ENCODE measurements at places on chromosomes 6 and 20. TPM values are rescaled to one million over a fixed set of nuclear protein-coding genes. Genes with fewer than 3 reads are reported as not detected.

The CNKSR3 gene
- total RNA-seq, result 8.6 TPM

The FHL5 gene
- 25.0 TPM for total RNA-seq

GRCh38 chr6:144804246-144804790, 519.2 kb downstream of the UTRN start:
- H3K4me3 ChIP-seq, result no peak overlapping the region
- H3K36me3 ChIP-seq, result no peaks in the 10 kb centered on the region
- no peak for DNase-seq
- no peak overlapping the region for H3K27ac ChIP-seq
- no peaks in the 10 kb centered on the region for H3K4me1 ChIP-seq

- no peak overlapping the region for H3K27ac ChIP-seq
- no peak overlapping the region for H3K4me3 ChIP-seq
- H3K4me1 ChIP-seq, result no peaks in the 10 kb centered on the region
- DNase-seq, result peak; percentile 78
Observed at GRCh38 chr20:22691369-22692118, 107.2 kb upstream of the FOXA2 start.

DNA sequence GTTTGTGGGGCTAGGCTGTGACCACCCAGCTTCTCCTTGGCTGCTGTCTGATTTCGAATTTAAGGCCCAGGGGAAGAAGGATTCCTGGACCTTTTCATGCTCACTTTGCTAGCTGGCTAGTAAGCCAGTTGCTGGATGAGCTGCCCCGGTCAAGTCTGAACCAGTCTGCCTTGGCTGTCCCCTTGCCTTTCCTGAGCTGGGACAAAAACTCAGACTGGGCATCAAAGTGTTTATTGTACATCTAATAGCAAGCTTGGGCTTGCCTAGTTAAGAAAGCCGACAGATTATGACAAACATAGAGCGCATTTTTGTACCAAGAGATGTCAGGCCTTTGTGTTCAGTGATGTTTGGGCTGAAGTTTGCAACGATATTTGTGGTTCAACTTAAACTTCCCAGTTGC, 750 bp upstream of the PAK5 start:
- no peak for DNase-seq
- peak overlapping the region; percentile 65 for H3K4me3 ChIP-seq
- peak overlapping the region; percentile 60 for H3K27ac ChIP-seq
- H3K36me3 ChIP-seq, result no peaks in the 10 kb centered on the region

DNA sequence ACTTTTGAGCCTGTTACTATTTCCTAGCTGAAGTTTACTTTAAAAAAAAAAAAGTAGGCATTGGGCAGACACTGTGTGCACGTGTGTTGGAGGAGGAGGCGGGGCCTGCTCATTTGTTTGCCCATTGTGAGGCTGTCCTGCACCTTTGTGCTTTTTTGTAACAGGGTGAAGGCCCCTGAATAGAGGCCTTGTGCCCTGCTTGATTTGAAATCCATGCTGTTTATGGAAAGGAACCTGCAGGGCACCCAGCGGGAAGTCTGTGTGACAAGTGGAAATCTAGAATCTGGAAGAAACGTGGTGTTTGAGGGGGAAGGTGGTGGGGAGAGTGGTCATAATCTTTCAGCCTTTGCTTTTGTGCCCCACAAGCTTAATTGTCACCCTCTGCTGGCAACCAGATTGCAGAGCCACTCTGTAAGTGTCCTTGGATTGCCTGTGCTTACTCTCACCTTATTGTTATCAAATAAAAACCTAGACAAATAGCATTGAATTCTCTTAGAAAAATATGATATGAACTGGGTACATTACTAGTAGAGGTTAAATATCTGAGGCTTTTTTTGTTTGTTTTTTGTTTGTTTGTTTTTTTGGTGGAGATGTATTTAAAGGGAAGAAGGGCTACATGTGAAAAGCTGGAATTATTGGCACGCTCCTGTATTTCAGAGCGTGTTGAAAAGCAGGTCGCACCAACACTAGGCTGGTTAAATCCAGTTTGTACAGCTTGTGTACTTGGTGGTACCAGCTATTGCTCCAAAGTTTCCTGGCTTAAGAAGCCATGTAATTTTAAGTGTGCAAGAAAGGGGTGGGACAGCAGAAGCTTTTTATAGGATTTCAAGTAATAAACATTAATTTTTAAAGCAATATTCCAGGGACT, 156.3 kb downstream of the ARID1B start:
- H3K36me3 ChIP-seq, result no peaks in the 10 kb centered on the region
- peaks cover 7% of the 10 kb centered on the region for H3K4me1 ChIP-seq
- H3K27me3 ChIP-seq, result no peaks in the 10 kb centered on the region
- peak overlapping the region; percentile 13 for H3K27ac ChIP-seq
- no peak for DNase-seq
- H3K4me3 ChIP-seq, result peak overlapping the region; percentile 0

The WASF1 gene
- total RNA-seq, result 11.4 TPM

The FAM162B gene
- total RNA-seq, result 6.9 TPM

DNA sequence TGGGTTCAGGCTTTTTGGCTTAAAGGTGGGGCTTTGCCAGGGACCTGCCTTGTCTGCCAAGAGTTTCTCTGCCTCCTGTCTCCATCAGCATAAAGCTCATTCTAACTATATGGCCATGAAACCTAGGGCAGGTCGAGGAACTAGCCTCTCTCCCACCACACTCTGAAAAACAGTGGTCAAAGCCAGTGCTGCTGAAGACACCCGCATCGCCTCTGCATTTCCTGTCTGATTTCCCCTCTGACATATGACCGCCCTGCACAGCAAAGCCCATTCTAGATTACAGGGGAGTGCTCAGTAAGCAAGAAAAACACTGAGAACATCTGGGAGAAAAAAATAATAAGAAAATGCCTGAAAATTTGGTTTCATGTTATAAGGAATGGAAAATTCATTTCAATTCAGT, 573.6 kb downstream of the PRKN start:
- no peaks in the 10 kb centered on the region for H3K27me3 ChIP-seq
- DNase-seq, result no peak
- H3K27ac ChIP-seq, result no peak overlapping the region
- no peaks in the 10 kb centered on the region for H3K36me3 ChIP-seq
- H3K4me1 ChIP-seq, result no peaks in the 10 kb centered on the region
- no peak overlapping the region for H3K4me3 ChIP-seq

The CD40 gene
- 11.7 TPM for total RNA-seq

The BPIFB2 gene
- total RNA-seq, result 1.0 TPM

GRCh38 chr6:84449220-84449619, 221.8 kb upstream of the CEP162 start:
- H3K4me3 ChIP-seq, result no peak overlapping the region
- H3K27ac ChIP-seq, result no peak overlapping the region
- H3K27me3 ChIP-seq, result no peaks in the 10 kb centered on the region
- H3K36me3 ChIP-seq, result no peaks in the 10 kb centered on the region
- DNase-seq, result no peak

The ABHD16A gene
- total RNA-seq, result 62.6 TPM

DNA sequence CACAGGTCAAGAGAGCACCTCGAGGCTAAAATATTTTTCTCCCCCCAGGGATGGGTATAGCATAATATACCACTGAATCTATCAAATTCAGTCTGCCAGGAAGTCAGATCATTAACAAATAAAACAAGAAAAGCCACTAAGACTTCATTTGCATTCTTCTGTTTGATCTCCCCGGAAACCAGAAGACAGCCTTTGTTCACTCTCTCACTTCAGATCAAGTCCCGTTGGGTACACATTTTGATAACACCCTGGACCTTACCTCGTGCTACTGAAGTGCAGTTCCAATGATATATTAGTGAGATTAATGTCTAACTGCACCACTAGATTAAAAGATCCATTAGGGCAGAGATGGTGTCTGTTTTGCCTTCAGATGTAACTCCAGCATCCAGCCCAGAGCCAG, 157.7 kb upstream of the B3GAT2 start:
- H3K36me3 ChIP-seq, result no peaks in the 10 kb centered on the region
- H3K4me1 ChIP-seq, result no peaks in the 10 kb centered on the region
- DNase-seq, result no peak
- H3K27me3 ChIP-seq, result no peaks in the 10 kb centered on the region
- H3K27ac ChIP-seq, result no peak overlapping the region

- H3K36me3 ChIP-seq, result no peaks in the 10 kb centered on the region
- no peak overlapping the region for H3K4me3 ChIP-seq
Observed at GRCh38 chr6:93789532-93789931, 370.2 kb upstream of the EPHA7 start.

The PM20D2 gene
- total RNA-seq, result 22.5 TPM

DNA sequence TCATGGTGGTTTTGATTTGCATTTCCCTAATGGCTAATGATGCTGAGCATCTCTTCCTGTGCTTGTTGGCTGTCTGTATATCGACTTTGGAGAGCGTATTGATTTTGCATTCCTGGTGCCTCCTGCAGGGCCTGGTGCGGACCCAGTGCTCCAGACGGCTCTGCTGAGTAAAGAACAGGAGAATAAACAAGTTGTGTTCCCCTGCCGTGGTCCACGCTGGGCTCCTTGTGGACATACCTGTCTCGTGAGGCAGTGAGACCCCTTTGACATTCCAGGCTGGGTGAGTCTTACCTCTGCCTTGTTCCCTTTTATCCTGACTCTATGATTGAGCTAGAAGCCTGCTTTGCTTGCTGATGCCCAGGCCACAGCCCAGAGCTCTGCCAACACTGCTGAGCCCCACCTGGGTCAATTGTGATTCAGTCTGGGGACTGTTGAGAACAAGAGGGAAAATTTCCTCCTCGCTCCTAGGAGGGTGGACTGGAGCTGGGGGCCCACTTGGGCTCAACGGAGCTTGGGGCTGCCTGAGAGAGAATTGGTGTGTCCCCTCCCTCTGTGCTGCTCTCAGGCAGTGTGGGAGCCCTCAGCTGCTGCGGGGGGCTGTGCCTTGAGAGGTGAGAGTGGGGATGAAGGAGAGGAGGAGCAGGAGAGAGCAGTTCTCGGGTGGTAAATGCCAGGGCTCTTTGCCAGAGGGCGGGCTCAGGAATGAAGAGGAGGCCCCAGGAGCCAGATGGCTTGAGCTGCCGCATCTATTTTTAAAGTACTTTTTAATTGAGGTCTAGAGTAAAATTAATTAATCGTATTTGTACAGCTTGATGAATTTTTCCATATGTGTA, 43.7 kb upstream of the PMEPA1 start:
- no peak overlapping the region for H3K27ac ChIP-seq
- no peak for DNase-seq
- H3K27me3 ChIP-seq, result no peaks in the 10 kb centered on the region
- H3K4me1 ChIP-seq, result no peaks in the 10 kb centered on the region

The HDGFL1 gene
- not detected for total RNA-seq

GRCh38 chr6:54874349-54875048, 27.9 kb downstream of the FAM83B start:
- no peak overlapping the region for H3K27ac ChIP-seq
- no peaks in the 10 kb centered on the region for H3K4me1 ChIP-seq
- DNase-seq, result no peak

The WFDC10B gene
- total RNA-seq, result not detected

- no peak overlapping the region for H3K27ac ChIP-seq
- H3K4me1 ChIP-seq, result no peaks in the 10 kb centered on the region
- no peaks in the 10 kb centered on the region for H3K27me3 ChIP-seq
- H3K4me3 ChIP-seq, result no peak overlapping the region
- no peak for DNase-seq
- peaks cover 4% of the 10 kb centered on the region for H3K36me3 ChIP-seq
Observed at GRCh38 chr20:48986899-48987298, 59.2 kb upstream of the CSE1L start.

The SYCP2L gene
- total RNA-seq, result 2.0 TPM

DNA sequence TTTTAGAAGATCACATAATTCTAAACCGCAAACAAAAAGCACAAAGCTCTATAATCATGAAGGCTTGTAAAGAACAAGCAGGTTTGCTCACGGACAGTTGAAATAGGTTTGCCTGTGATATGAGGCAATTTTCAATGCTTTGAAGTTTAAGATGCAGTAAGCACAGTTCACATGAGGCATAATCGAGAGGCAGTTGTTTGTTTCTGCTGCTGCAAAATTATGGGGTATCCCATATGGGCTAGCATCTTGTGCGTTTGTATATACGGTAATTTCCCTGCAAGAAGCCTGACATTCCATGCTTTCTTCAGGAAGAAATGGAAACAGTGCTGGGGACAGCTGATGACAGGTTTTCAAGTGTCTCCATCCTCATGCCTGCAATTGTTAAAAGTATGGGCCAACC, 94.6 kb upstream of the MC3R start:
- H3K36me3 ChIP-seq, result no peaks in the 10 kb centered on the region
- no peak overlapping the region for H3K4me3 ChIP-seq
- no peaks in the 10 kb centered on the region for H3K27me3 ChIP-seq
- DNase-seq, result no peak
- H3K4me1 ChIP-seq, result no peaks in the 10 kb centered on the region
- no peak overlapping the region for H3K27ac ChIP-seq

The NKAIN4 gene
- total RNA-seq, result not detected

DNA sequence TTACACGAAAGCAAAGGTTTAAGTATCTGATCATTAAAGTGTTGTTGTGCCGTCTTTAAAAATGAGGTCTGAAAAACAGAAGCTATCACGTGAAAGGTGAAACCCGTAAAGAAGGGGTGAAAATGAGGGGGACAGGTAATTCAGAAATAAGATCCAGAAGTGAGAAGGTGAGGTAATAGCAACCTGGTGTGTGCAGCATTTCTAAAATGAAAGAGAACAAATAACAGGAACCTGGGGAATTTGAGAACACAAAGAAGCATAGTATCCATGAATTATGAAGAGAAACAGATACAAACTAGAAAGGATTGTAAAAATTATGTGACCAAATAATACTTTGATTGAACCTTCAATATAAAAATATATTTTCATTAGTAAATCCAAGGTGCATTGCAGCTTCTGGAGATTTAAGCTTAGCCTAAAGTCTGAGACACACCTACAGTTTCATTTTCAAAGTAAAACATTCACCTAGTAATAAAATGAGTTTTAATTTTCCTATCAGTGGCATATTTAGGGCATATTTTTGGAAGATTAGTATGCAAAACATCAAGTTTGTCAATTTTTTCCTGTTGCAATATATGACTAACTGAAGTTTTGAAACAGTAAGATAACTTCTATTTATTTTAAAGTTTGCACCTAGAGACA, 1.4 kb downstream of the HEY2 start:
- no peaks in the 10 kb centered on the region for H3K36me3 ChIP-seq
- H3K27me3 ChIP-seq, result no peaks in the 10 kb centered on the region
- no peaks in the 10 kb centered on the region for H3K4me1 ChIP-seq
- H3K27ac ChIP-seq, result peak overlapping the region; percentile 94

The ZNF165 gene
- 3.1 TPM for total RNA-seq

GRCh38 chr6:7050872-7051779, 56.6 kb upstream of the RREB1 start:
- H3K27ac ChIP-seq, result peak overlapping the region; percentile 83
- peak; percentile 63 for DNase-seq
- no peaks in the 10 kb centered on the region for H3K36me3 ChIP-seq
- peak overlapping the region; percentile 74 for H3K4me3 ChIP-seq
- no peaks in the 10 kb centered on the region for H3K27me3 ChIP-seq

The KIFC1 gene
- 3.8 TPM for total RNA-seq

GRCh38 chr6:56459030-56459805, 183.5 kb downstream of the DST start:
- no peak overlapping the region for H3K27ac ChIP-seq
- H3K4me3 ChIP-seq, result no peak overlapping the region
- no peaks in the 10 kb centered on the region for H3K4me1 ChIP-seq
- H3K36me3 ChIP-seq, result peaks cover 7% of the 10 kb centered on the region

The OR2B6 gene
- total RNA-seq, result not detected

The FKBP1A gene
- total RNA-seq, result 191 TPM

GRCh38 chr6:73455865-73456629, 4.0 kb upstream of the CGAS start:
- no peak overlapping the region for H3K27ac ChIP-seq
- no peaks in the 10 kb centered on the region for H3K4me1 ChIP-seq
- no peak for DNase-seq
- H3K36me3 ChIP-seq, result no peaks in the 10 kb centered on the region
- no peak overlapping the region for H3K4me3 ChIP-seq

All from breast epithelium (tissue), 4 donors.